ENCODE measurements at places on chromosomes 13 and 19. TPM values are rescaled to one million over a fixed set of nuclear protein-coding genes. Genes with fewer than 3 reads are reported as not detected.

GRCh38 chr19:14434543-14435319 is 1.6 kb downstream of the PKN1 start:
- H3K36me3 ChIP-seq, result no peaks in the 10 kb centered on the region
- H3K27ac ChIP-seq, result peak overlapping the region; percentile 70
- H3K27me3 ChIP-seq, result no peaks in the 10 kb centered on the region

DNA sequence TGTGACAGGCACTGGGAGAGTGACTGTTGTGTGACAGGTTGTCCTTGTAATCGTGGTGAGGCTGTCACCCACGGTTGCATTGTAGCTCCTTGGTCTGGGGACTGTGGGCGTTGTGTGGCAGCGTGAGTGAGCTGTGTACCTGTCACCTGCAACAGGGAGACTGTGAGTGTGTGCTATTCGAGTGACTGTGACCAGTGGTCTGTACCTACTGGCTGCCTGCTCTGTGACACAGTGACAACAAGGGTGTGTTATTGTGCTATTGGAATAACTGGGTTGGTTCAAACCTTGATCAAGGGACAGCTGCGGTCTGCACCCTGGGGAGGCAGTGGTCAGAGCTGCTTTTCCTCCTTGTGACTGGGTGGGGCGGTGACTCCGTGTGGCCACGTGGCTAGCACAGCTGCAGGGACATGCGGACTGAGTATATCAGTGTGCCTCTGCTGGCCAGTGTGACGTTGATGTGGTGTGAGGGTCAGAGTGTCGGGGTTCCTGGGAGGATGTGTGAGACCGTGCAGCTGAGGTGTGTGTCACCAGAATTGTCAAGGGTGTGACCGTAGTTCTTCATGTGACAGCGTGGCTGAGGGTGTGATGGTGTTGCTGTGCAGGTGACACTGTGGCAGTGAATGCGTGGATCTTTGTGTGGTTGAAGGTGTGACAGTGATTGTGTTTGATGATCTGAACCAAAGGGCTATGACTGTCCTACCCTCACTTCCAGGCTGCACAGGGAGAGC is 10.1 kb upstream of the NFIX start:
- peaks cover 5% of the 10 kb centered on the region for H3K4me1 ChIP-seq
- no peaks in the 10 kb centered on the region for H3K27me3 ChIP-seq
- no peak overlapping the region for H3K27ac ChIP-seq
- H3K36me3 ChIP-seq, result no peaks in the 10 kb centered on the region
- H3K4me3 ChIP-seq, result no peak overlapping the region

SPTBN4 gene
- total RNA-seq, result 2.0 TPM

DNA sequence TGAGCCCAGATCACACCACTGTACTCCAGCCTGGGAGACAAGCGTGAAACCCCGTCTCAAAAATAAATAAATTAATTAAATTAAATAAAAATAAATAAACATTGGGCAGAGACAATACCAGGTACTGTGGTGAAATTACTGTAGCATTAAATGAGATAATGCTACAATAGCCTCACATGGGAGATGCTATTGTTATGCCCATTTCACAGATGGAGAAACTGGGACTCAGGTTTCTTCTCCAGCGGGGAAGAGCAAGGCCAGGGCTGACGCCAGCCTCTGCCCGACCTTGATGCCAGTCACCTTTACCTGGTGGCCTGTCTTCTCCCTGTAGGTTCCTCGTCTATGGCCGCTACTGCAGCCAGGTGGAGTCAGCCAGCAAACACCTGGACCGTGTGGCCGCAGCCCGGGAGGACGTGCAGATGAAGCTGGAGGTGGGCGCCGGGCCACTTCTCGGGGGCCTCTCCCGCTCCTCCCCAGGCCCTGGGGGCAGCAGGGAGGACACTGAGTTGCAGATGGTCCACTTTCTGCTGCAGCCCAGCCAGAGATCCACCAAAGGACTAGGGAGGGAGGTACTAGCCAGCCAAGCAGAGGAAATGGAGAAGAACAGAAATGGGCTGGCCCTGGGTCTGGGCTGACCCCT is 53.9 kb downstream of the VAV1 start:
- no peaks in the 10 kb centered on the region for H3K36me3 ChIP-seq
- H3K4me3 ChIP-seq, result no peak overlapping the region
- no peaks in the 10 kb centered on the region for H3K4me1 ChIP-seq
- H3K27ac ChIP-seq, result no peak overlapping the region

ALKBH7 gene
- total RNA-seq, result 37.6 TPM

- H3K27me3 ChIP-seq, result peaks cover 3% of the 10 kb centered on the region
- H3K4me3 ChIP-seq, result peak overlapping the region; percentile 51
- DNase-seq, result no peak
- no peak overlapping the region for H3K27ac ChIP-seq
- no peaks in the 10 kb centered on the region for H3K36me3 ChIP-seq
These were observed 6.9 kb downstream of the UPK1A start for GRCh38 chr19:35673121-35673804.

NLRP7 gene
- not detected for total RNA-seq

- H3K27me3 ChIP-seq, result no peaks in the 10 kb centered on the region
- no peak overlapping the region for H3K27ac ChIP-seq
- no peak overlapping the region for H3K4me3 ChIP-seq
- H3K36me3 ChIP-seq, result no peaks in the 10 kb centered on the region
These were observed 7.4 kb downstream of the CAMSAP3 start for GRCh38 chr19:7602935-7603497.

DNA sequence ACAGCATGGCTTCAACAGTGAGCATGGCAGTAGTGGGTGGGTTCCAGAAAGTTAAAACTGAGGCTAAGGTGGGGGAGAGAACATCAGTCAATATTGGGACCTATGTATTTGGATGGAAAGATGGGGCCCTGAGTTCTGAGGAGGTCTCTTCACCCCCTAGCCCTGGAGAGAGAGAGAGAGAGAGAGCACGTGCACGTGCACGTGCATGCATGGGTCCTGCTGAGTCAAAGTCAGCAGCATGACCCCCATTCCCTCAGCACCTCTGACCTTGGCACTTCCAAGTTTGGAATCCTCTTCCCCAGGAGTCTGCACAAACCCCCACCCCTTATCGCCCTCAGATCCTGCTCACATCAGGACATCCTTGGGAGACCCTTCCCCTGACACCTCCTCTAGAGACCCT is 32.5 kb upstream of the CEACAM1 start:
- no peak overlapping the region for H3K27ac ChIP-seq
- H3K4me3 ChIP-seq, result no peak overlapping the region
- H3K27me3 ChIP-seq, result no peaks in the 10 kb centered on the region

ZNF780A gene
- total RNA-seq, result 17.7 TPM
